ENCODE measurements at places on chromosomes 12 and 14.
A peak's percentile ranks its signal among the peaks of the same experiment; 100 is the strongest.

DNA sequence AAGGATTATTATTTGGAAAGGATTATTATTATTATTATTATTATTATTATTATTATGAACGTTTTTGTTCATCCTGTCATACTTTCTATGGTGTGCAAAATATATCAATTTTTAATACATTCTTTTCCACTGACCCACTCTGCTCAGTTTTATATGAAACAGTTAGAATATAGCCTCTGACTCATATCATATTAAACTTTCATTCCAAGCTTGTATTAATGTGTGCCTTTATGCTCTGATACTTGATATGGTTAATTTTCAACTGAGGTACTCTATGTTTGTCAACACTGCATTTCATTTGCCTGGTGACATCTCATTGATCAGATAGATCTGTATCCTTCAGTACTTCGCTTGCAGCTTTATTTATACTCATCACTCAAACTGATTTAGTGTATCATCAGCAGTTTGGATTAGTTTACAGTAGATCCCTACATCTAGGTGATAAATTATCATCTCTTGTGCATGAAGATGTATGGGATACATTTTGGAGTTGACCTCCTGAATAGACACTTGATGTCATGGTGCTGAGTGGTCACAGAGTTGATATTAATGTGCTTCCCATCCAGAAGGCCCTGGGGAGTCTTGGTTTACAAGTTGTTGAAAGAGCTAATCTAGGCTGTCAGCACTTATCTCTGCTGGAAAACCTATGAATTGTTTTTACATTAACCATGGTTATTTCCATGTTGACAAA is 271.8 kb downstream of the TRHDE start:
- no peak for DNase-seq

DNA sequence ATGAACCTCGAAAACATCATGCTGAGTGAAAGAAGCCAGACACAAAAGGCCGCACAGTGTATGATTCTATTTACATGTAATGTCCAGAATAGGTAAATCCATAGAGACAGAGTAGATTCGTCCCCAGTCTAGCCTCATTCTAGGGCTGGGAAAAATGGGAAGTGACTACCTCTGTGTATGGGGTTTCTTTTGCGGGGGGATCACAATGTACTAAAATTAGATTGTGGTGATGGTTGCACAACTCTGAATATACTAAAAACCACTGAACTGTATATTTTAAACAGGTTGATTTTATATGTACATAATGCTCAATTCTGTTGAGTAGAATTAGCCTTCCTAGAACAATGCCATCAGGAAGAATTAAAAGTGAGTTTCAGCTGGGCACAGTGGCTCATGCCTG is 6.3 kb upstream of the RILPL2 start:
- no peak for DNase-seq

- DNase-seq: peak; percentile 30
Measured at GRCh38 chr14:56422703-56423213, 156.8 kb upstream of the TMEM260 start.

DNA sequence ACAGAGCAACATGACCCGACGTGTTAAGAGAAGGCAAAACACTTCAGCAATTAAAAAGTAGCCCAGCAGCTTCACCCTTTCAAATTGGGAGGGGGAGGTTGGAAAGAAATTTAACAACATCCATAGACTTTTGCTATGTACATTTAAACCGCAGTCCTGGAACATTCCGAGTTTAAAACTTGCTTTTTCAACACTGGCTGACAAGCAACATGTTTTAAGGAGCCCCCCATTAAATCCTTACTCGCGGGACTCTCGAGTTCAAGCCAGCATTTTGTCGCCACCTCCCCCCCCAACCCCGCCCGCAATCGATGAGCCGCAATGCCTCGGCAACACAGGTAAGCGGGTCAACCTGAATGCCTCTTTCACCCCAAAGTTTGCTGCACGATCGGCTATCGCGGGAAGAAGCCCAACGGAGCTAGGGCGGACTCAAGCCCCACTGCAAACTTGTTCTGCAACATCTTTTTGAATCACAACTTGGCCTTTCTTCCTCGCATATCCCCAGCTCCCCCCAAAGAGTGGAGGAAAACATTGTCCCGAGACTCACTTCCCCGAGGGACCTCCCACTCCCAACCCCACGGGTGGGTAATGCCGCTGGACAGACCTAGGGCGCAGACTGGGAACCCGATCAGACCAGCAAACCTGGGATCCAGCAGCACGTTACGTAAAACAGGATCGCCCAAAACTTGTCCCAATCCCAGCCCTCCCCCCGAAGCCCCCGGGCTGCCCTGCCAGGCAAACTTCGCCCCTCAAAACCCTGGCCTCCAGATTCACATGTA is 777 bp downstream of the ZFP36L1 start:
- no peak for DNase-seq

GRCh38 chr12:89970722-89971121 is 262.1 kb upstream of the ATP2B1 start:
- DNase-seq: no peak
